Fibroblast of pulmonary artery (primary cell): ENCODE measurements at places on chromosomes 16 and 17.

DNA sequence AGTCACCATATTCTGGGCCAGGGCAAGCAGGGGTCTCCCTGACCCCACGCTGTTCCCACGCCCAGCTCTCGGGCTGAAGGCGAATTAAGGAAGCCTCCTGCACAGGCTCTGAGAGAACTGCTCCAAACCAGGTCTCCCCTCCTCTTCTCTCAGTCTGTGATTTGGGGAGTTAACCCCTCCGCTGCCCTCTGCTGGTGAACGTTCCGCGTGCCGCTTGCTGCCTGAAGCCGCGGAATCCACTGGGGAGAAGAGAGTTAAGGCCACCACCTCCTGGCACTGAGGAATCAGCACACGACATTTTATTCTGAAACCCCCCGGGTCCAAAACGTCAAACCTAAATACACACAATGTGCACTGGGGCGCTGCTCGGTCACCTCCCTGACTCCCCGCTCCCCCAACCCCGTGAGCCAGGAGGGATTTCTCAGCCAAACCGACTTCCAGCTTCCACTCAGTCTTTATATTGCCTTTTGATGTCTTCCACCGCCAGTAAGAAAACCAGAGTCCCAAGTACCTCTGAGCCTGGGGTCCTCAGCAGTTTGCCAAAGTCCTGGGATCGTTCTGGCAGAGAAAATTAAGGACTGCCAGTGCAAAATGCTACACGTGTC is 54.4 kb upstream of the RCVRN start:
- DNase-seq: peak; percentile 42

DNA sequence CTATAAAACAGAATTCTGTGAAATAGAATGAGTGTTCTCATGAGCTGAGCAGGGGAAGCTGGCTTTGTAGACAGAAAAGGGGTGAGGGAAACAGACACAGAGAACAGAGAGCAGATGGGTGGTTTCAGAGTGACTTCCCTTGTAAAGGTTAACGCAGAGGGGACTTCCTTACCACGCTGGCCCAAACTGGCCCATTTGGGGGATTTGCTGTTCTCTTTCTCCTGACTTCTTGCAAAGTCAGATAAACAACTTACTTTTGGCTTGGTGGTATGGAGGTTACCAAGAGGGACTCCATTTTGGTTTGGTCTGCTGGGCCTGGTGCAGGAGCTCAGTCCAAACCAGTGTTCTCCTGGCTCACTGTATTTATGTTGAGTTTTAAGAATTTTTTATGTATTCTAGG is 48.4 kb downstream of the SEC14L1 start:
- DNase-seq: no peak

- DNase-seq: no peak
Measured at GRCh38 chr17:62643496-62643895, 16.0 kb downstream of the MRC2 start.

GRCh38 chr17:21353326-21354010 is 22.7 kb upstream of the KCNJ12 start:
- DNase-seq: peak; percentile 55

- DNase-seq: no peak
Measured at GRCh38 chr16:14641206-14641605, 8.5 kb downstream of the BFAR start.

- peak; percentile 30 for DNase-seq
Measured at GRCh38 chr17:61144617-61145564, 254.8 kb upstream of the TBX2 start.

DNA sequence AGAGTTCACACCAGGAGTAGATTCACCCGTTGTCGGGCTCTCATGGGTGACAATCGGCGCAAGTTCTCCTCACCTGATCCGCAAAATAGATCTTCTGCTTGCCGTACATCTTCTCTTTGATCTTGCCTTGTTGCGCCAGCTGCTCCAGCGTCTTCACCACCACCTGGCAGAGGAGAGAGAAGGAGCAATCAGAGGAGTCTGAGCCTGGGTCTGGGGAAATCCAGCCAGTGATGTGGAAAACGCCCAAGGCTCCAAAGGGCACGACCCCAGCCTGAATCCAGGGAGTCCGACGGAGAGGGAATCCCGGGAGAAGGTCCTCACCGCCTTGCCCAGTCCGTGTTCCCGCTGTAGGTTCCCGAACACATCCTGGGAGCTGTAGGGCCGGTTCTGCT is 393 bp downstream of the PSMC3IP start:
- DNase-seq: no peak

GRCh38 chr17:4604111-4604644 is 19.8 kb downstream of the SMTNL2 start:
- DNase-seq: peak; percentile 55

DNA sequence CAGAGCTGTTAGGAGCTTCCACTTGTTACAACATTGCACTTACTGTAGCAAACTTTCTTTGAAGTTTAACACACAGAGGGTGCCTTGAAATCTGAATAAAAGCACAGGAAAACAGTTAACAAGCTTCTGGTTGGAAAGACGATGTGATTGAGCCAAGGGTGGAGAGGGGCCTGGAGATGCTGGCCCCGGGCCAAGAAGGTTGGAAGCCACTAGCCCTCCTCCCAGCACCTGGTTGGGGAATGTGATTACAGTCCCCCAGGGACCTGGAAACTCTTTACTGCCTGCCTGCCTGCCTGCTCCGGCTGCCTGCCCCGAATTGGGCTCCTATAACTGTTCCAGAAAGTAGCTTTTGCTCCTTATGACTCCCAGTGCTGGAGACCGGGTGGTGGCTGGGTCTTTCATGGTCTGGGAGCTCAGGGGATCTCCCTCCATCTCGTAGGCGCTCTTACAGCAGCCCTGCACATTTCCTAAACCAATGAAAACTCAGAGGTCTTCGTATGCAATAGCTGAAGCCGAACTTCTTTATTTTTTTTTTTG is 48.0 kb upstream of the ZFHX3 start:
- DNase-seq: peak; percentile 28

DNA sequence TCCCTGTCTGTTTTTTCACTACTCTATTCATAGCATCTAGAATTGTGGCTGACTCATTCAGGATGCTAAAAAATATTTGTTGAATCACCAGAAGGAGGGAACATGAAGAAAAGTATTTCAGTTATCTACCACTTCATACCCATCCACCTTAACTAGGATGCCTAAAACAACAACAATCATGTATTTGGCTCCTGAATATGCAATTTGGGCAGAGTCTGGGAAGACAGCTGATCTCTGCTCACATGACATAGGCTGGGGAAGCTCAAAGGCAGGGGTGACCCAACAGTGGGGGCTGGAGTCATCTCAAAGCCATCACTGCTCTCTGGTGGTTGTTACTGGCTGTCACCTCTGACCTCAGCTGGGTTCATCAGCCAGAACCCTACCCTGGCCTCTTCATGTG is 80.1 kb upstream of the RPL38 start:
- no peak for DNase-seq

DNA sequence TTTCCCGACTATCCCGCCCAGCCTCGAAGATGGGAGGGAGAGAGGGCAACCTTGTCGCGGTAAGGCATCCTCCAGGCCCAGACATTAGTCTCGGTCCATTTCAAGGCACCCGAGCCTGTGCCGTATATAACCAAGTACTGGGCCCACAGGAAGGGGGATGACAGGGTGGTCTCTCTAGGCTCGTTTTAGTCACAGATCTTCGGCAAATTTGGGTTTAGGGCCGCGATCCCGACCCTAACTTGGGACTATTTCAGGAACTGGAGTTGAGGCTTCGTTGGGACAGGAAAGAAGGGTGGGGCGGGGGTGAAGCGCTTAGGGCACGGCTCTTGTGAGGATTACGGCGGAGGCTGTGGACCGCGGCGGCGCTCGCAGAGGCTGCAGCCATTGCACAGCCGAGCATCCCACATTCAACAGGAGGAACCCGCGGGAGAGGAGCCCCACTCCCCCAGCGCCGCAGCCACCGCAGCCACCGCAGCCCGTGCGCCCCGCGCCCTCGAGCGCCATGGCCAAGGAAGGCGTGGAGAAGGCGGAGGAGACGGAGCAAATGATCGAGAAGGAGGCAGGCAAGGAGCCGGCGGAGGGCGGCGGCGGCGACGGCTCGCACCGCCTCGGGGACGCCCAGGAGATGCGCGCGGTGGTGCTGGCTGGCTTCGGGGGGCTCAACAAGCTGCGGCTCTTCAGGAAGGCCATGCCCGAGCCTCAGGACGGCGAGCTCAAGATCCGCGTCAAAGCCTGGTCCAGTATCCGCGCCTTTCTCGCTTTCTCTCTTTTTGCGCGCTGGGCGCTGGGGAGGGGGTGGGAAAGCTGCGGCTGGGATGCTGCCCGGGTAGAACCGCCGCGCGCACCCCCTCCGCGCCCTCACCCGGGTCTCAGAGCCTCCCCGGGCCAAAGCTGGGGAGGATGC is at the start of gene VAT1L:
VAT1L (plus strand) TSS at position 384 of the 904 bp plus-strand sequence; CDS start at position 503, 119 bp downstream.
- DNase-seq: peak; percentile 50

- DNase-seq: peak; percentile 19
Measured at GRCh38 chr16:87809150-87809902, 43.5 kb upstream of the KLHDC4 start.

GRCh38 chr17:6557040-6557438 is 684 bp upstream of the PITPNM3 start:
- no peak for DNase-seq

GRCh38 chr17:81543339-81543675 is 8.8 kb downstream of the FAAP100 start:
- DNase-seq: no peak

- no peak for DNase-seq
Measured at GRCh38 chr16:56338566-56339318, 86.6 kb downstream of the AMFR start.

- DNase-seq: peak; percentile 69
Measured at GRCh38 chr17:44940317-44940716, 7.3 kb downstream of the KIF18B start.

GRCh38 chr16:50304467-50305440 is 38.4 kb downstream of the ADCY7 start:
- DNase-seq: no peak

GRCh38 chr17:51682115-51682514 is 421.8 kb downstream of the UTP18 start:
- no peak for DNase-seq

DNA sequence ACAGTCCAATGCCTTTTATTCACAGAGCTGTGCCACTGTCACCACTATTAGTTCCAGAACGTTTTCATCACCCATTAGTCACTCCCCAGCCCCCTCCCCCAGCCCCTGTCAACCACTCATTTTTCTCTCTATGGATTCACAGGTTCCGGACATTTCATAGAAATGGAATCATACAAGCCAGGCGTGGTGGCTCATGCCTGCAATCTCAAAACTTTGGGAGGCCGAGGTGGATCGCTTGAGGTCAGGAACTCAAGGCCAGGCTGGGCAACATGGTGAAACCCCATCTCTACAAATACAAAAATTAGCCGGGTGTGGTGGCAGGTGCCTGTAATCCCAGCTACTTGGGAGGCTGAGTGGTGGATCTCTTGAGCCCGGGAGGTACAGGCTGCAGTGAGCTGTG is 759 bp upstream of the PAM16 start:
- no peak for DNase-seq

DNA sequence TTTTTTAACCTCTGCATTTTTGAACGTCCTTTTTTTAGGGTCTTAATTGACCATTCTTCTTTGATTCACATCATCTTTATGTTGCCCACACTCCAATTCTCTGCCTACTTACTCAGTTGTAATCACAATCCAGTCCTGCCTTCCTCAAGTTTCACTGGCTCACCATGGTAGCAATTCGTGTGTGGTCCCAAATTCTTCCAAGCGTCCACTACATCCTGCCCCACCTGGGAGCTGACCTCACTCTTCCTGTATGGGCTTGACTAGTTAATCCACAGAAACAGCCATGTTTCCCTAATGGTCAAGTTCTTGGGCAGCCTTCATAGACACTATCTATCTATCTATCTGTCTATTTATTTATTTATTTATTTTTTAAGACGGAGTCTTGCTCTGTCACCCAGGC is 7.1 kb downstream of the TLCD2 start:
- no peak for DNase-seq

GRCh38 chr17:76972046-76972641 is 103.9 kb downstream of the MGAT5B start:
- no peak for DNase-seq

DNA sequence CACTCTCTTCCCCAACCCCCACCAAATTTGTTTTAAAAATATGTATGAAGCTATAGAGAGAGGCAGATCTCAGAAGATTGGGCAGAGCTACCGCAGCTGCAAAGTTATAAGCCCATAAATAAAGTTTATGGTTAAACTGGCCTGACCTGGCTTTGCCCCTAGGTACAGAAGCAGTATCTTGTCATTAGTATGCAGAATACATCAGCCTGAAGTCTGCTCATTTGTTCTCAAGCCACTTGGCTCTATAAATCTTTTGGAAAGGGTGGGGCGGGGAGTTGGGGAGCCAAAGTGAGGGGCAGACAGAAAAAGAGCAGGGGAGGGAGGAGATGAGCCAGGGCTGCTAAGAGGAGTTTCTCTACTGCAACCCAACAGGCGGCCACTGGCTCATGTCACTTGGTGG is 113.2 kb downstream of the SOX9 start:
- DNase-seq: no peak

DNA sequence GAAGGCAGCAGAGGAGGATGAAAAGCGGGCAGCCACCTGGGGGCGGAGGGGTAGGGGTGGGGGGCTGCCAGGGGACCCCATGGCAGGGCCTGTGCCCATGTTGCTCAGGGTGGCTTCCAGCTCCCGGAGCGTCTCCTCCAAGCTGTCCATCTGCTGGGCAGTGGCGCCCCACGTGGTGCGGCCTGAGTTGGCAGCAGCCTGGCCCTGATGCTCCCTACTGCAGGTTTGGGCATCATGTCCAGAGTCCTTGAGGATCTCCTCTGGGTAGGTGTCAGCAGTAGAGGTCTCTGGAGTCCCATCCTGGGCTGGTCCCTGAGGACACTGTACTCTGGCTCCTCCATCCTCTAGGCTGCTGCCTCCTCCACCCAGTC is 60.9 kb downstream of the SRCIN1 start:
- DNase-seq: no peak

DNA sequence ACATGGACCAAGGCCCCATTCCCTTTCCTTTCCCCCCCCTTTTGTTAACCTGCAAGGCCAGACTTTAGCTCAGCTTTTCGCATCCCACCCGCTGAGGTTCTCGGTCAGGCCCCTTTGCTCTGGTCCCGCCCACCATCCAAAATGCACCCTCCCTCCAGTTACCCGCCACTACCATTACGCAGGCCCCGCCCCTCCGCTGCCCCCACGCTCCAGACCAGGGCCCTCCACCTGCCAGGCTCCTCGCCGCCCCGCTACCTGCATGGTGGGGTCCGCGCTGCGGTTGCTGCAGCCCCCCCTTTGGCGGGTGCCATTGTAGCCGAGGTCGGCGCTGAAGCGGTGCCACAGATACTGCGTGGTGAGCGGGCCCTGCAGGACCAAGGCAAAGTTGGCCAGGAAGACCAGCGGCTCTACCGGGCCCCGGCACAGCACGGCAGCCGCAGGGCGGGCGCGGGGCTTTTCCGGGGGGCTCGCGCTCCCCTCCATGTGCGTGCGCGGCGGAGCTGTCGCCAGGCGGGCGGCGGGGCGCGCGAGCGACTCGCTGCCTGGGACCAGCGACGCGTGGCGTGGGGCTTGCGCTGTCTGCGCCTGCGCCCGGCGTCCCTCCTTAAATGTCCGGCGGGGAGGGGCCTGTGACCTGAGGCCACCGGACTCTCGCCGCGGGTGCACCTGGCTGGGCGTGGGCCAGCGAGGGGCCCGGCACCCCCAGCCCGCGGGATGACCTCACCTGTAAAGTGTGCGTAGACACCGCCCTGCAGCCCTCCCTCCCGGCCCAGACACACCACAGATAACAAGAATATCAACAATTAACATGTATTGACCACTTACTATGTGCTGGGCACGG is at the start of gene SLC46A1:
SLC46A1 (minus strand) TSS at position 581 of the 841 bp plus-strand sequence; CDS start at position 483, 98 bp downstream.
- peak; percentile 7 for DNase-seq
